ENCODE measurements at places on chromosomes 11 and 22.
A peak's percentile ranks its signal among the peaks of the same experiment; 100 is the strongest.

DNA sequence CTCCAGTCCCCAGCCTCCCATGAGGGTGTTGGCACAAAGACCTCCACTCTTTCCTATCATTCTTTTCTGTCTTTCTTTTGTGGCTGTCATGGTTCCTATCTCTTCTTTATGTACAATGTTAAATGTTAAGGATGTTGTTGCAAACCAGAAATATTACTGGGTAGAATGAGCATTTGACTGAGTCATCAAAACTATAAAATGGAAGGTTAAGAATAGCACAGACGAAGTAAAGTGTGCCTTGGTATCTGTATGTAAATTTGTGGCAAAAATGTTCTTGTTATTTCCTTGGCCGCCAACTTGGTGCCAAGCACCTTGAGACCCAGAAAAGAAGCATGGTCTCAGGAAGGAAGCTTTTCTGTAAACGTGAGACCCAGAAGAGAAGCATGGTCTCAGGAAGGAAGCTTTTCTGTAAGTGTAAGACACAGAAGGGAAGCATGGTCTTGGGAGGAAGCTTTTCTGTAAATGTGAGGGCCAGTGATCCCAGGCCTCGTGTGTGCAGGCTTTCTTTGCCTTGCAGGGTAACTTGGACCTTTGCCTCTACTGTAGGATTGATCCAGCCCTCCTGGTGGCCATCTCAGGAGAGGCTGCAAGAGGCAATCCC is 6.7 kb upstream of the PKP3 start:
- no peak for DNase-seq

DNA sequence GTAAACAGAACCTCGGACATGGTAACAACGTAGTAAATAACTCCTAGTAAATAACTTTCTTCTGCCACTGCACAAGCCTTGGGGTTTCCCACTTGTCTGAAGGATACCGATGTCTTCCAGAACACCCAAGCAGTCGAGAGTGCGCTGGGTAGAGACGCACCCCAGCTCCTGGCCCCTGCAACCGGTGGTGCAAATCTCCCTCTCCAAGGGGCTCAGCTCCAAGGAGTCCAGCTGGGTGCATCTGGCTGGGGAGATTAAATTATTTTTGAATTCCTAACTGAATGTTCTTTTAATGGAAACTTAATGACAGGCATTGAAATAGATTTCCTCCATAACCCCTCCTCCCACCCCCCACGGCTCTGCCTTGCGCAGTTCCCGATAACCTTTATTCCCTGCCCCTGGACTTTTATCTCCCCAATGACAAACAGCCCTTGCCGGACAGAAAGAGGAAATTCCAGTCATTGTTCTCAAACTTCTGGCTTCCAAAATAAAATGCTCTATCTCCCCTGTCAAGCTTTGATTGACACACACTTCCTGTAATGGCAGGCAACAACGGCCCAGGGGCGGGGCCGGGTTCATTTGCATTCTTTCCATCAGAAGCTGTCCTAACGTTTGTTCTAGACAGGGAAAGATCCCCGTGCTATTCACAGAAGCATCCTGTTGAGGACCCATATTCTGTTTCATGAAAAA is 31.2 kb downstream of the KCNJ1 start:
- no peak for DNase-seq

DNA sequence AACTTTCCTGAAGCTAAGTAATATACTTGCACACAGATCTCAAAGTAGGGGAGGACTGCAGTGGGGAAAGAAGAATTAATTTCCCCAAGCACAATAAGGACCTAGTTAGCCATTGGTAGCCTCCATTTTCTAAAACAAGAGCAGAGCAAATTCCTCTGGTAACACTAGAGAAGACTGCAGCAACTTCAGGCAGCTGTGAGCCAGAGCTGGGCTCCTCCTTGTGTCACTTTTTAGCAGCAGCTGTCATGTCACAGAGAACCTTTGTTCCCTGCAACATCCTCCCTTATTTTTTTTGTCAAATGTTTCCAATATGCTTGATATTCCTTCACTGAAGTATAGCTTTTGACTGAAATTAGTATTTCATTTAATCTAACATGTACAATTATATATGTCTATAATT is 54.4 kb downstream of the RRAS2 start:
- no peak for DNase-seq

DNA sequence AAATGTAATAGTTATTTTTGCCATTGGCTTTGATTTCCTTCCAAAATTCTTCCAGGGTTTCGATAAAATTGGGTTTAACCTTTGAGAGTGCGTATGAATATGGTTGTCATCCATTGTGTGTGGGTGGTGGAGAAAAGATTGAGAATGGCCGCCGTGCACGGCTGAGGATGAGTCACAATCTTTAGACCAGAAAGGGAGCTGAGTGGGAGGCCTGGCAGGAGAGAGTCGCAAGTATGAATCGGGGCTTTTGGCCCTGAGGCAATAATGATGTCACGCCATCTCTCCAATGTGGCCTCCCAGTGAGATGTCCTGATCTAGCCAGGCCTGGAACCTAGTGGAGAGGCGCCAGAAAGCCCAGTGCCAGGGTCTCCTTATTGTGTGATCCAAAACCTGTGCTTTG is 33.1 kb upstream of the SMPD1 start:
- DNase-seq = peak; percentile 56

GRCh38 chr22:48952256-48953102 is 875.2 kb downstream of the BRD1 start:
- DNase-seq = no peak

DNA sequence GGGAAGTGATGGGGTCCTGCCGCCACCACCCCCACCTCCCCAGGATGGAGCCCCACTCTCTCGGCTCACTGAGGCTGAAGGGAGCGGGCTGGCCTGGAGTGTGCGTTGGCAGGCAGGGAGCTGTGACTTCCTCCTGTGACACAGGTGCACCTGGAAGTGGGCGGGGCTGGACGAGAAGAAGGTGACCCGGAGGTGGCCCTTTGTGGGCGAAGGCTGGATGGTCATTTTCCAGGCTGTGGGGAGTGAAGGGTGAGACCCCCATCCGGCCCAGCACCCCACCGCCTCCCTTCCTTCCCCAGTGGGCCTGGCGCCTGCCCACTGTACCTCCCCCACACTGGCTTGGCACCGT is 15.3 kb downstream of the IL17REL start:
- DNase-seq = no peak

DNA sequence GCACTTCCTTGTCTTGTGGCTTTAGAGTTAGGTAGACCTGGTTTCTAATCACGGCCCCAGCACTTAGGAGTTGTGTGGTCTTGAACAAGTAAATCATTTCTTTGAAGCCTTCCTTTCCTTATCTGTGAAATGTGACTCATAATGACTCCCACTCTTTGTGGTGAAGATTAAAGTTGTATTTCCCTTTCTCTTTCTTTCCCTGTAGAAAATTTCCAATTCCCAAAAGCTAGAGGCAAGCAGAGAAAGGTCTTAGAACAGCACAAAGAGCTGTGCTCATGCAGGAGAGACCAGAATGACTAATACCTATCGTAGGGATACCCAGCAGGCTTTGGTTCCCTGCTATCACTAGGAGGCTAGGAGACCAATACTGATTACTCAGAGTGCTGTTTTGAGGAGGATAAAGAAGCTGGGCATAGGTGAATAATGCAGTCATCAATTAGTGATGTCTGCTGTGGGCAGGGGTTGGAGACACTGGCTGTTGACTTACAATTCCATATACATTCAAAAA is 270.7 kb upstream of the SYN3 start:
- peak; percentile 23 for DNase-seq

- no peak for DNase-seq
Observed at GRCh38 chr22:40472051-40472450, 101.7 kb downstream of the SGSM3 start.

DNA sequence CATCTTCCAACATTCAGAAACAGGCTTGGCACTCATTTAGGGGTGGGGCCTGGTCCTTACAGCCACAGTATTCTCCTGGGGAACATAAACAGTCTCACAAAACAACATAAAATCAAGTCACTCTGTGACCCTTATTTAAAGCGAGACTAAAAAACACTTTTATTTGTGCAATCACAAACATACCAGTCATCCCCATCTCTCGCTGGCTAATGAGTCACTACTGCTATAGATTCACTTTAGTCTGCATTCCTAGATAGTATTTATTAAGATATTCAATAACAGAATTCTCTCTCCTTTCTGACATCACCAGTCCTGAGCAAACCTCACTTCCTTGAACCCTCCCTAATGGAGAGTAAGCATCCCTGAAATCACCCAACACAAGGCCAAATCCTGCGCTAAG is 68.0 kb downstream of the ZBTB44 start:
- DNase-seq = no peak

DNA sequence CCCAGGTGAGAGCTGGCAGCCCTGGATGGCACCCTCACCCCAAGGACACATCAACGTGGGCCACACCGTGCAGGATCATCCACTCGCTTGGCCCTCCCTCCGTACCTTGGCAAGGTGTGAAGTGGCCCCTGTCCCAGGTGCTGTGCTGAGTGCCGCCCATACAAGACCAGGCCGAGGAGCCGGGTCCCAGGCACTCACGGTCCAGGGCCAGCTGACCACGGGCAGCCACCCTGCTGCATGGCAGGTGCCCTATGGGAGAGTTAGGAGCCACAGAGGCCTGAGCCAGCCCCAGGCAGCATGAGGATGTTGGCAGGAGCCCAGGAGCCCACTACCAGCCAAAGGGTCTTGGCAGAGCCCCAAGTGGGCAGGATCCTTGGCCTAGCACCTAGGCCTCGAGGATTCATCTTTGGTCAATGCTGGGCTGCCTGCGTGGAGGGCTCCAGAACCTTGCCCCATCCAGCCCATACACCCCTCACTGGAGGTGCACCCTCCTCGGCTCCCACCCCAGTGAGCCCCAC is 19.6 kb downstream of the RTN4R start:
- no peak for DNase-seq

DNA sequence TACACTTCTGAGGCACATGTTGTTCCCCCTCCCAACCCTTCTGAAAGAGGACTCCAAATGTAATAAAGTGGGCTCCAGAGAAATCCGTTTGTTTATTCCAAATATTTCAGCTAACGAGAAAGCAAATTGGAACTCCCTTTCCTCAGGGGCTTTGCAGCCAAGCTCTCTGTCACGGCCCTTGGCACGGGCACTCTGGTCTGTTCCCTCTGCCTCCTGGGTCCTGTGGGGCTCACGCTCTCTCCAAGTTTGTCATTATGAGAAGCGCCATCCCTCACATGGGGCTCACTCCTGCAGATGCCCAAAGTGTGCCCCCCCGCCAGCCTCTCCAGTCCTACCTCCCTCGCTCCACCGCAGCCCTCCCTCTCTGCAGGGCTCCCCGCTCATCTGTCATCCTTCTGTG is 125.4 kb upstream of the POU2AF2 start:
- DNase-seq = no peak

DNA sequence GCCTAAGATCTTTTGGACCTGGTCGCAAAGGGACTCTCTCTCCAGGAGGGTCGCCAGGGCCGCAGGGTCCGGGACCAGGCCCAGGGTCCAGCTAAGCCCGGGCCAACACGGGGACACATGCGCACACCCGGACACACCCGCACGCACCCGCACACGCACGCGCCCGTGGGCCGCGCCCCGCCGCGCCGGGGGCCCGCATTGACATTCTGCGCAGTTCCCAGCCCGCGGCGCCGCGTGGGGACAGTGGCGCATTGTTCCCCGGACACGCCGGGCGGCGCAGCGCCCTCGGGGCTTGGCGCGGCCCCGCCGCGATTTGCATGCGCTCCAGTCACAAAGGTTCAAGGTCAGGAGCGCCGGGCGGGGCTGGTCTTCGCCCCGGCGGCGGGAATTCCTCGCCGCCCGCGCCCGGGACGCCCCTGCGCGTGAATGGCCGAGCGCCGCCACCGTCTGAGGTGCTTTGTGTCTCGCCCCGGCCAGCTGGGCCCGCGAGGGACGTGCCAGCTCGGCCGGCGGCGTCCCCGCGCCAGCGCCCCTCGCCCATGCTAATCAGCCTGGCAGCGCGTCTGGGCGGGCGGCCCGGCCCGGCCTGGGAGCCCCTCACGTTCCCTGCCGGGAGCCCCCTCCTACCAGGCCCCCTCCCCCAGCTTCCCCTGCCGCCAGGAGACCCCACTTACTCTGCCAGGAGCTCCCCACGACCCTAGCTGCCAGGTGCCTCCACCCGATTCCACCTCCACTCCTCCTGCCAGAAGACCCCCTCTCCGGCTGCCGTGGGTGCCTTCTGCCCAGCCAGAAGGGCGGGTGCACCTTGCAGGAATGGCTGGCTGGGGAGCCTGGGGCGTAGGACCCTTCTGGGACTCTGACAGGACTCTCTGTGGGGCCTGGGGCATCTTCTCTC is 50.5 kb upstream of the WNT7B start:
- DNase-seq = no peak

DNA sequence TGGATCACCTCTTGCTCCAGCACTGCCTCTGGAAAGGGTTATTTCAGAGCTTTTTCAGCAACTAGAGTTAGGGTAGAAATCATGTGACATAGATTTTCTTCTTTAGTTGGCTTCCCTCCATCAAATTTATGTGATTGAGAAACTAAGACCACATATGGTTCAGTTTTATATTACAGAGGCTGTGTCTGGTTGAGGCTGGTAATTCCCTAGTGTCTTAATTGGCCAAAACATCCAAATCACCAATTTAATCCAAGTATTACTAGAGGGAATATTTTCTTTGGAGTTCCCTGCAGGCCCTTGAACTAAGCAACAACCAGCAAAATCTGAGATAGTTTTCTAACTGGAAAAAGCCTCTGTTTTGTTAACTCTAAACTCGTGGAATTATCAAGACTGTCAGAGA is 136.3 kb downstream of the ARHGAP42 start:
- peak; percentile 26 for DNase-seq

DNA sequence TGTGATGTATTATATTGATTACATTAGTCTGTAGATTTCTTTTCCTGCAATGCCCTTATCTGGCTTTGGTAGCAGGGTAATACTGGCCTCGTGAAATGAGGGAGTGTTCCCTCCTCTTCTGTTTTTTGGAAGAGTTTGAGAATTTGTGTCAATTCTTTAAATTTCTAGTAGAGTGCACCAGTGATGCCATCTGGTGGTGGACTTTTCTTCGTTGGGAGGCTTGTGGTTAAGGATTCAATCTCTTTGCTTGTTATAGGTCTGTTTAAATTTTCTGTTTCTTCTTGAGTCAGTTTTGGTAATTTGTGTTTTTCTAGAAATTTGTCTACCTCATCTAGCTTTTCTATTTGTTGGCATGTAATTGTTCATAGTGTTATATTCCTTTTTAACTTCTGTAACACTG is 18.9 kb downstream of the SHANK3 start:
- no peak for DNase-seq

GRCh38 chr11:93784935-93785360 is 866 bp downstream of the MED17 start:
- DNase-seq = no peak

GRCh38 chr11:834371-835316 is 1.9 kb downstream of the CD151 start:
- DNase-seq = no peak

DNA sequence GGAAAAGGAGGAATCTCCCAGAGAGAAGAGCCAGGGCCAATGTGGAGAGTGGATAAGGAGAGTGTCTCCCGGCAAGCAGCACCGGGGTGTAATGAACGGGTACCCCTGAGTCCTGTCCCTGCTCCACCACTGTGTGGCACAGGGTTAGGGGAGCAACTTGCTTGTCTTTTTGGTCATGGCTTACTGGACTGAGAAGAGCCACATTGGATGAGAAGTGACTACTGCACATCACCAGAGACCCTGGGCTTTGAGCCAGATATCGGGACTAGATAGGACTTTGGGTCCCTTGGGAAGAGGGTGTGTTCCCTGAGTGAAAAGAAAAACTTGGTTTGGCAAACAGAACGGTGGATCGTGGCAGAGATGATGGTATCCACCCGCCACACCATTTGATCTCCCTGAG is 24.6 kb downstream of the SDHAF2 start:
- no peak for DNase-seq

All from astrocyte of the cerebellum (primary cell).